Stimulated activated CD4-positive, alpha-beta T cell treated with anti-CD3 and anti-CD28 coated beads, TNF-alpha, amount 100 ng/mL, for 4 hours (primary cell): ENCODE measurements at places on chromosomes 11 and 22.

DNA sequence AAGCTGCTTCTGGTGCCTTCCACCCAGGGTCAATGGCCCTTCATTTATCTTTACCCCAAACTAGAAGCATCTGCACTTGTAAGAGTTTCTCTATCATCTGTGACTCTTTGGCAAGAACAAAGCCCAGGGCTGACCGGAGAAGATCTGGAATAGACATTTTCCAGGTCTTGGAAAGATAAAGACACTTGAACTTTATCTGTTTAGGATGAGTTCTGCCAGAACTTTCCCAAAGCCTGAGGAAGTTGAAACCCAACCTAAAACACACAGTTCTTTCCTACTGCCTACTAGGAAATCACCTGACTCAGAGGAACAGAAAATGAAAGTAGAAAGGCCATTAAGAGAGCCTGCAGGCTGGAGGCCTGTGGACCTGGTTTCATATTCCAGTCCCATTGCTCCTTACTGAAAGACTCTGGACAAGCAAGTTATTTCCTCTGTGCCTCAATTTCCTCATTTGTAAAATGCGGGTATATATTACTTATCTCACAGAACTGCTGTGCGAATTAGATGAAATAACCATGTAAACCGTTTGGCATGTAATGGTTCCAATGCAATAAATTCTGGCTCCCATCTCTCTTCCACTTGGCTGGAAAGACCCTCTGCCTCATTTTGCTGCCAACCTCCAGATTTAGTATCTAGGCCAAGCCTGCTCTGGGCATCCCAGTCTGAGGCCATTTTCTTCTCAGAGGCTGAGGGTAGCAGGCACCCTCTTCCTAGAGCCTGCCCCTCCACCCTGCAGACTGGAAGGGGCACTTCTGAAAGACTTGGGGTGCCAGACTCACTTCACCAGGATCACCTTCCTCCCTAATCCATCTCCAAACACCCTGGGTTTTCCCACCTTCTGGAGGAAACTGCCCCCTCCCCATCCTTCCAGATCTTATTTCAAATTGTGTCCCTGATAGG, 1.2 kb downstream of the UBE2L6 start:
- DNase-seq, result no peak

DNA sequence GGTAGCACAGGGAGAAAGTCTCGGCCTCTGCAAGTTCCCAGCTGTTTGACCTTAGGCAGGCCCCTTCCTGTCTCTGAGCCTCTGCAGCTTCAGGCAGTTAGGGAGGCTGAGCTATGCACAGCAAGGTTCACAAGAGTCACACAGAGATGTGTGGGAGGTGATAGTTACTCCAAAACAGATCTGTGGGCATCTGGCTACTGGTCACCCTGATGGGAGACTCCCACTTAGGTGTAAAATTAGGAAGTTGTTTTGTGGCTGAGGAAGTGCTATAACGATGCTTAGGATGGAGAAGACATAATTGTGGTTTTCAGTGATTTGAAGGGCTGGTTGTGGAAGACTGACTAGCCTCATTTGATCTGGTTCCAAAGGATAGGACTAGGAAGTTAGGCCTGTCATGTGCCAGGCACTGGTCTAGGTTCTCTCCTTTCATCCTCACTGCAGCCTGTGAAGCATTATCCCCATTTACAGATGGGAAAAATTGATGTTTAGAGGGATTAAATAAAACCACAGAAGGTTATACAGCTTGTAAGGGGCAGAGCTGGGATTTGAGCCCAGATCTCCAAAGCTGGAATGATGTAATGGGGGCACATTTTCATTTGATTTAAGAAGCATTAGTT, 13.5 kb downstream of the ACO2 start:
- DNase-seq, result no peak

DNA sequence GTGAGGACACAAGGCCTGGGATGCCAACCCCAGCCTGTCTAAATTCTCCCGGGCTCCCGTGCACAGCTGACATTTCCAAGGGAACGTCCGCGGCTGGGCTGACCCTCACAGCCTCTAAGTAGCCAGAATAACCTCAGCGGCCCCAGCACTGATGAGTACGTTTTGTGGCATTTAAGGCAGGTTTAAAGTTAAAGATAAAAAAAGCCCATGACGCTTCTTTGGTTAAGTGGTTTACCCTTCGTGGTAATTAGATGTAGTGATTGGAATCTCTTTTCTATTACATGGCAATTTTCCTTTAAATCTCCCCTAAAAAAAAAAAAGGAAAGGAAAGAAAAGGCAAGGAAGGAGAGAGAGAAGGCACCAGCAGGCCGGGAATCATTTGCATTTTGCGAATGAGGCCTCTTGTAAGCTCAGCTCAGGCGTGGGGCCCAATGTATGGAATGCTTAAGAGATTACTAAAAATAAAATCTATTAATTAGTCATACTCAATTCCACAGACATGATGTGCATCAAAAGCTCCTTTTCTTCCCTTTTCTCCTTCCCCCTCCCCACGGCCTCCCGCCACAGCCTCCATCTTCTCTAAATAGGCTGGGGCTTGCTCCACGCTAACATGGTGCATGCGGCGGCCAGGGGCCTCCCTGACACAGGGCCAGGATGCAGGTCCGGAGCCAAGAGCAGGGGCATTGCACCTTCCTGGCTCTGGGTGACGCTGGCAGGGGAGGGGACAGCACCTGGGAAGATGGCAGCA, 44.1 kb downstream of the MACROD1 start:
- DNase-seq, result no peak

- peak; percentile 10 for DNase-seq
Measured at GRCh38 chr11:1953489-1954266, 6.5 kb downstream of the MRPL23 start.

GRCh38 chr22:25437414-25438160, 126.9 kb upstream of the GRK3 start:
- no peak for DNase-seq

DNA sequence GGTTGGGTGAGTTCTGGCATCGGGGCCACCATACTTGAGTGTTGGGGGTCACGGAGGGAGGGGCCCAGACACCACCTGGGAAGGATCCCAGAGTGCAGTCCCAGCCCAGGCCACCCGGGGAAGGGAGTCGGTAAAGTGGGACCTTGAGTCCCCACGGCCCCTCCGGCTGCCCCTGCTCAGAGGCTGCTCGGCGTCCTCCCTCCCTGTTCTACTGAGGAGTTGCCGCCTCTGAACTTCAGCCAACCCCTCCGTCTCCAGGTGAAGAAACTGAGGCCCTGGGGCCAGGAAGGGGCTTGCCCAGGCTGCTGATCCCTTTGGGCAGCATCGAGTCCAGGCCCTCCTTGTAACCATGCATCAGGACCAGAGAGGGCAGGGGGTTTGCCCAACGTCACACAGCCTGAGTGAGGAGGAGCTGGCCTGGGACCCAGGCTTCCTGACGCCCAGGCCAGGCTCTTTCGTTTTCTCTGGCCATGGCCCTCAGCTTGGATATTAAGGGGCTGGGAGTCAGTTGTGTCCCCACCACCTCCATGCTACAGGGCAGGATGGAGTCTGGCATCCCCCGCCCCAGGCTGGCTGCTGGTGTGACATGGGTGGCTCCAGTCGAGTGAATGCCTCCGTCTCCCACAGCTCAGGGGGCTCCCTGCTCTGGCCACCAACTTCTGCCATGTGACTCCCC, 1.3 kb downstream of the PARVG start:
- DNase-seq, result no peak

DNA sequence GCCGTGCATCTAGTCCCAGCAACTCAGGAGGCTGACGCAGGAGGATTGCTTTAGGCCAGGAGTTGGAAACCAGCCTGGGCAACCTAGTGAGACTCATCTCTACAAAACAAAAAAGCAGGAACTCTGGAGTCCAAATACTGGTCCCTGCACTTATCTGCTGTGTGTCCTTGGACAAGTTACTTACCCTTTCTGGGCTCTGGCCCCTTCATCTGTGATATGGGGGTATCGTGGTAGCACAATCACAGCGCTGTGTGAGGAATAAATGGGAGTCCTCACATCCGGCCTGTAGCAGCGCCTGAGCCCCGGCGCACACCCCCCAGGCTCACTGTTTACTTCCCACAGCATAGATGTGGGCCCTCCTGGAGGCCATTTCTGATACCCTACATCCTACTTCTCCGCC, 44.2 kb upstream of the MYH9 start:
- no peak for DNase-seq

GRCh38 chr11:111123463-111124398, 121.8 kb upstream of the POU2AF2 start:
- DNase-seq, result no peak

GRCh38 chr11:130467116-130467900, 18.9 kb downstream of the ADAMTS15 start:
- no peak for DNase-seq

DNA sequence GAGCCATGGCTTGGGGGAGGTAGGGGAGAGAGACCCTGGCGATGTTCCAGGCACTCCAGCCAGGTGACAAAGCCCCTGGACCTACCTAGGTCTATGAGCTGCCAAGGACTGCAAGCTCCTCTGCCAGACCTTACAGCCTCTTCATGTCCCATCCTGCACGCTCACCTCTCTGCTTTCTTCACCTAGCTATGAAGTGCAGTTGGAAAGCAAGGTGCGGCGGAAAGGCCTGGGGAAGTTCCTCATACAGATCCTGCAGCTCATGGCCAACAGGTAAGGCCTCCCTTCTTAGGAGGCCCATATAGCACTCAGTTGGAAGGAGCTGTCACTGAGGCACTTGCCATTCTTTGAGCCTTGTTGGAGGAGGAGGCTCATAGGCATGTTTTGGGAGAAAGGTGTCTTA, 13.8 kb downstream of the NAA40 start:
- no peak for DNase-seq

GRCh38 chr11:110295086-110295485, 1.3 kb downstream of the RDX start:
- no peak for DNase-seq

DNA sequence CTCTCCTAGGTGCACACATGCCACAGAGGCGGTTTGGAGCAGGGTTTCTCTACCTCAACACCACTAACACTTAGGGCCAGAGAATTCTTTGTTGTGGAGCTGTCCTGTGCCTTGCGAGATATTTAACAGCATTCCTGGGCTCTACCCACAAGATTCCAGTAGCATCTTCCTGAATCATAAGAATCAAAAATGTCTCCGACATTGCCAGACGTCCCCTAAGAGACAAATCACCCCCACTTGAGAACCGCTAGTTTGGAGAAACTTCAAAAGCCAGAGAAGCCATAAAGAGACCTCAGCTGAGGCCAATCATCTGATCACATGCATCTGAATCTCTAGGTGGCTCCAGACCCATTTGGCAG, 16.1 kb downstream of the MFNG start:
- no peak for DNase-seq

DNA sequence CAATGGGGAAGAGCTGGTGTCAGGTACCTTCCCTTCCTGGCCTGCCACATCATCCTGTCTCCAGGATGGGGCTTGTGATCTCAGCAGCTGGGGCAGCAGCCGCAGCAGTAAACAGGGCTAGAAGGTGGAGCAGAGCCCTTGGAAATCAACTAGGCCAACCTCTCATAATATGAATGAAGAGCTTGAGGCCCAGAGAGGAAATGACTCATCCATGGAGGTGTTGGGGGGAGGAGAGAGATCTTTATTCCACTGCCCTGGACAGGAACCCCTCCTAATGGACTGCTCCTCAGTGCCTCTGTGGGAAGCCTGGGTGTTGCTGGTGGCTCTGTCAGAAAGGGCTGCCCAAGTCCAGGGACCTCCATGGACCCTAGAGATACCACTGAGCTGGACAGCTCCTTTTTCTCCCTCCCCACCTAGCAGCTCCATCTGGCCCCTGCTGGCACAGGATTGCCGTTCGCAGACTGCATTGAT, 111.8 kb downstream of the OSBP2 start:
- no peak for DNase-seq

GRCh38 chr11:4680341-4680740, 17.3 kb downstream of the OR51E2 start:
- no peak for DNase-seq

GRCh38 chr11:33060271-33060670, 20.9 kb downstream of the TCP11L1 start:
- DNase-seq, result no peak

DNA sequence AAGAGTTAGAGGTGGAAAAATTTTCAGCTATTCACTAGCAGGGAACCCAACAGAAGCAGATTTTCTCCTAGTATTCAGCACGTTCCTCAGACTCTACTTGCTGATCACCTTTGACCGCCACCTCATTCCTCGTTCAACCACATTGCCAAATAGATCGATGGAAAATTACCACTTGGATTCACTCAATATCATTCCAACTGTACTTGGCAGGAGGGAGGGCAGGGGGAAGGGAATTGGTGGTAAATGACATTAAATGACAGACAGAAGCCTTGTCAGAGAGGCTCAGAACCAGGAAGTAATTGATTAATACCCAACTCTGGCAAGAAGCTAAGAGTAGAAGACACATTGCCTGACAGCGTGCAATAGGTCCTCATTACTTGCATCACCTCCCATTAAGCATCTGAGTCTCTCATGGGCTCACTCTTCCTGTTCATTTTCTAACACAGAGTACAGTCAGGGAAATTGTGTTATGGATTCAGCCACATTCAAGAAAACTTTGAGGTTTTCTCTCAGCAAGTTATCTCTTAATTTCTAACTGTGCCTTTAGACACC, 240.5 kb upstream of the FAT3 start:
- no peak for DNase-seq

GRCh38 chr22:44972363-44973083, 37.3 kb downstream of the PHF21B start:
- no peak for DNase-seq

- no peak for DNase-seq
Measured at GRCh38 chr11:130211144-130211543, 51.6 kb downstream of the ST14 start.

GRCh38 chr11:9600644-9601036, 27.2 kb downstream of the WEE1 start:
- no peak for DNase-seq

DNA sequence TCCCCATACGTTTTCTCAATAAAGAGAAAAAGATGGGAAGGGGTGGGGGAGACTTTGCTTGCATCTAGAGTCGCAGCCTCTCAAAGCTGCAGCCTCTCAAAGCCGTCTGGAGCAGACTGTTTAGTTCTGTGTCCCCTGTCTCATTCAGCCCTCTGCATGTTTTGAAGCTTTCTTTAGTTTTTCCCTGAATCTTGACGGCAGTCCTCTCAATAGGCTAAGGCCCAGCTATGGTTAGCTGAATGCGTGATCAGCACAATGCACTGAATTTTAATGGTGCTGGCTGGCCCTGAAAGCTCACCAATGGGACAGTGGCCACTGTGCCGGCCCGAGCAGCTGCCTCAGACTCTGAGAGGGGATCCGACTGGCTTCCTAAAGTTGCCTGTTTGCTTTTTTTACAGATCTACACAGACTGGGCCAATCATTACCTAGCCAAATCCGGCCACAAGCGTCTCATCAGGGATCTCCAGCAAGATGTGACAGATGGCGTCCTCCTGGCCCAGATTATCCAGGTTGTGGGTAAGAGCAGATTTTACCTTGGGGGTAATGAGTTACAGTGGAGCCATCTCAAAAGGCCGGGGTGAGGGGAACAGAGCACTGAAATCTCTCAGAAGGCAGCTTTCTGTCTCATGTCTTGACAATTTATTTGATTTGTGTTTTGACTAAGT, 119.6 kb downstream of the NAV2 start:
- no peak for DNase-seq
